Fibroblast of villous mesenchyme (primary cell): ENCODE measurements at places on chromosomes 4 and X.
A peak's percentile ranks its signal among the peaks of the same experiment; 100 is the strongest.

DNA sequence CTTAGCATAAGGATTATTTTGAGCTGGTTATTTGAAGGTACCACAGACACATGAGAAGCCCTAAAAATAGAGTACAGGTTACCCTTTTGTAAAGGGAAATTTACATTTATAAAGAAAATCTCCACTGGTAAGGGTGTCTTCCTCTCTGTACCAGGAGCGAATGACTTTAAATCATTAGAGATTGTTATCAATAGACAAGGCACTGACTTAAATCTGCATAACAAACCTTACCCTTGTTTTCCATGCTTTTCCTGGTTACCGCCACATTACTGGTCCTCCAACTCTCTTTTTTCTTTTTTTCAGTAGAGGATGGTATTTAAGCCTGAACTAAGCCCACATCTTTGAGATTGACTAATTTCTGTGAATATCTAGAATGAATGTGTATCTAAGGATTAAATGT, 129.8 kb downstream of the SLC7A11 start:
- DNase-seq, result no peak

GRCh38 chrX:57445076-57445475, 146.7 kb upstream of the ZXDB start:
- DNase-seq, result no peak

GRCh38 chr4:184699941-184700340, 34.0 kb downstream of the CENPU start:
- DNase-seq, result peak; percentile 23

DNA sequence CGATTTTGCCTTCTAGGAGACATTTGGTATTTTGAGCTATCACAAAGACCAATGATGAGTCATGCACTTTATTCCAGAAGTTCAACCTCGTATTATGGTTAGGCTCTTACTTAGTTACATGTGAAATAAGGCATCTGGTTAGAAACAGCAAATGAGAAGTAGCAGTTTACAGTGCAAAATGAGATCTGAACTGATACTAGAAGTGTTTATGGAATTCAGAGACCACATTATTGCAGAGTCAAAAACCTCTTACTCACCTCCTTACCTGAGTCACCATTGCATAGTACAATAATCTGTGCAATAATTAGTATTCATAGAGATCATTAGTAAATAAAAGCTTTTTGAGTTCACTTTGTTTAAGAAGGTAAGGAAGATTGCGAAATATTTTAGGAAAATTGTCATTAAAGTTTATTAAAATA, 38.7 kb downstream of the SEC24B start:
- peak; percentile 84 for DNase-seq

DNA sequence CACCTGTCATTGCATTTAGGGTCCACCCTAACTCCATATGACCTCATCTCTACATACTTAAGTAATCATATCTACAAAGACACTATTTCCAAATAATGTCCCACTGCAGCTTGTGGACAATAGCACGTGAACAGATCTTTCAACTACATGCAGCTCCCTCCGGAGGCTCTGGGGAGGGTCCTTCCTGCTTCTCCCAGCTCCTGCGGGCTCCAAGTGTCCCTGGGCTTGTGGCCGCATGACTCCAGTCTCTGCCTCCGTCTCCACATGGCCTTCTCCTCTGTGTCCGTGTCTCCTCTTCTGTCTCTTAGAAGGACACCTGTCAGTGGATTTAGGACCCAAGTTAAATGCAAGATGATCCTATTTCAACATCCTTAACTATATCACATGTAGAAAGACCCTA, 52.7 kb downstream of the ASMT start:
- DNase-seq, result no peak

DNA sequence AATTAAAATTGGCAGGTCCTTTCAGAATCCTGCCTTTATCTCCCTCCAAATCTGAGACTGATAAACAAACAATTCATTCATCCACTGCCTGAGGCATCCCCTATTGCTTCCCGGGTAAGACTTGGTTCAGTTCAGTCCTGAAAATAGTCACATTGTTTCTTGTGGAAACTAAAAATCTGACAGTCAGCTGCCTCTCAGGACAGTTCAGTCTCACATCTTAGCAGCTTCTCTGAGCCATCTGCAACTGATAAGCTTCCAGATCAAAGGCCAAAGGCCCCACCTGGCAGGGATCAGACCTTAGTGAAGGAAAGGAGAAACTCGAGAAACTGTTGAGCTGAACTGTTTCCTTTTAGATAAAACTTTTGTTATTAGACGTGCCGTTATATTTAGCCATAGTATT, 264.5 kb downstream of the IL15 start:
- DNase-seq, result no peak

DNA sequence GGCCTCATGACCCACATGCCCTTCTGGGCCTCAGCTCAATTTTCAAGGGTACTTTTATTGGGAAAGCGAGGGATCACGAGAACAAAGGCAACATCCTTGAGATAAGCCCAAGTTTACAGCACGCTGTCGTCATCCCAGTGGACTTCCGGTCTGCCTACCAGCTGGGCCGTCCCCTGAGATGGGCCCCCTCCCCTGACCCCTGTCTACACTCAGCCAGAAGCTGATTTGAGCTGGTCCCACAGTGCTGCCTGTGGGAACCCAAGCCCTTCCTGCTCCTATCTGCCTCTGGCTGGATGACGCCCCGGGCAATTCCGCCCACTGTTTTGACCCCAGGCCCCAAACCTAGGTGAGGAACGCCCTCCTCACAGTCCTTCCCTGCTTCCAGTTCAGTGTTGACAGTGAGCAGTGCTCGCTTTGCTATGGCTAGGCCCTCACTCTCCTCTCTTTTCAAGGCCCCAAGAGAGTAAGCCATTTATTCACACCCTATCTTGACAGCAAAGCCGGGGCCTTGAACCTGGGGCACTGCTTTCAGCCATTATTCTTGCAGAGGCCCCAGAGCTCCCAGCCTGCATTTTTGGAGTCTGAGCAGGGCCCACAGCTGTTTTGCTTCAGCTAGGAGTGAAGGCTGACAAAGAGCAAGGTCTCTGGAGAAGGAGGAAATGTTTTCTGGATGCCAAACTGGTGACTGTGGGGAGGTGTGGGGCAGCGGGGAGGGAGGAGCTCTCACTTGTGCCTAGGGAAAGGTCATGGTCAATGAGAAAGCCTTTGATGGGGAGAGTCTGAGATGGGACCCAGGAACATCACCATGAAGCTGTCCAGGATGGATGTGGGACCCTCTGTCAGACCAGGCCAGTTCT, 164.6 kb upstream of the BCOR start:
- peak; percentile 86 for DNase-seq

DNA sequence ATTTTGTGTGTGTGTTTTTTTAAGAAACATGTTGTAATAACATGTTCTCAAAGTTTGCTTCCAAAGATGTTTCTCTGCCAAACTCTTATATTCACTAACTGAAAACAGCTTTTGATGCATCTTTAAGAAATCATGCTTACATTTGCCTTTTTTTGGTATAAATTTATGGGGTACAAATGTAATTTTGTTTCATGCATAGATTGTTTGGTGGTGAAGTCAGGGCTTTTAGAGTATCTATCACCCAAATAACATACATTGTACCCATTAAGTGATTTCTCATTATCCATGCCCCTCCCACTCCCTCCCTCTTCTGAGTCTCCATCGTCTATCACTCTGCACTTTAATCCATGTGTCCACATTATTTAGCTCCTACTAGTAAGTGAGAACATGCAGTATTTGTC, 30.8 kb downstream of the SPINK2 start:
- no peak for DNase-seq

DNA sequence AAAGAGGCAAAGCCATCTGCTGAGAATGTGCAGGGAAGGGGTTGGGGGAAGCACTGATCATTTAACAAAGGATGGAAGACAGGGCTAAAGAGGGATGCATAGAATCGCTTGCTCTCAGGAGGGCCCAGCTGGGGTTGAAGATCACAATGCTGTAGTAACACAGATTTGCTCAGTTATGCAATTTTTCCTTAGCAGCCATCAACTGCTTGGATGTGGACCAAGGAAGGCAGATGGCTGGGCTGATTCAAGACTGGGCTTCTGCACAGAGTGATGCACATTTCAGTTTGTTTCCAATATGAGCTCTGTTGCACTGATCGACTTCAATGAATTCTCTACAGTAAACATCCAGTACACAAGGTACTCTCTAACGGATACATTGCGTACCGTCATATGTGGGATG, 127.8 kb upstream of the TBL1X start:
- DNase-seq, result peak; percentile 78
